Natural killer cell treated with Interleukin-12 subunit alpha and Interleukin-12 subunit beta and Interleukin-15 and Interleukin-18, amount 100 ng/mL, for 72 hours (primary cell): ENCODE measurements at places on chromosomes 6 and 20. TPM values are rescaled to one million over a fixed set of nuclear protein-coding genes. Genes with fewer than 3 reads are reported as not detected.
A peak's percentile ranks its signal among the peaks of the same experiment; 100 is the strongest.

GRCh38 chr20:34768096-34768495 lies 57.4 kb downstream of the NCOA6 start:
- no peaks in the 10 kb centered on the region for H3K27me3 ChIP-seq
- H3K4me1 ChIP-seq = no peaks in the 10 kb centered on the region
- peaks cover 15% of the 10 kb centered on the region for H3K36me3 ChIP-seq
- H3K4me3 ChIP-seq = no peak overlapping the region
- DNase-seq = no peak

DNA sequence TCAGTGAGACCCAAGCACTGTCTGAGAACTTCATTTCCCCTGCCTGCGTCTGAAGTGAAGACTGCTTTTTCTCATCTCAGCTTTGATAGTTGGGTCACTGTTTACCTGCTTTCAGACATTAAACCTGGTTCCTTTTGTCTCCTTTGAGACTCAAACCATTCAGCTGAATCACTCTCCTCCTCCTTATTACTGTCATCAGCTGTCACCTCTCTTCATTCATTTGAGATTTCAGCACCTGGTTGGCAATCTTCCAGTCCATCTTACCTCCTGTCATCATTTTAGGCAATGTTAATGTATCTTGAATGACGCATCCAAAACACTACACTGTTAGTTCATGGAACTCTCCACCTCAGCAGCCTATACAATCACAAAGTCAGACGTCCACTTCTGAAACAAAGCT lies 34.3 kb upstream of the SOX4 start:
- no peaks in the 10 kb centered on the region for H3K4me1 ChIP-seq
- DNase-seq = no peak
- peaks cover 6% of the 10 kb centered on the region for H3K27me3 ChIP-seq
- no peaks in the 10 kb centered on the region for H3K36me3 ChIP-seq
- no peak overlapping the region for H3K4me3 ChIP-seq

- no peak overlapping the region for H3K27ac ChIP-seq
- no peak overlapping the region for H3K4me3 ChIP-seq
- no peak for DNase-seq
- H3K27me3 ChIP-seq = peaks cover 3% of the 10 kb centered on the region
- no peaks in the 10 kb centered on the region for H3K4me1 ChIP-seq
Observed at GRCh38 chr6:106066989-106067388, 19.1 kb upstream of the PRDM1 start.

- no peak overlapping the region for H3K27ac ChIP-seq
- no peak for DNase-seq
- no peak overlapping the region for H3K4me3 ChIP-seq
- H3K4me1 ChIP-seq = peaks cover 18% of the 10 kb centered on the region
- no peaks in the 10 kb centered on the region for H3K27me3 ChIP-seq
Observed at GRCh38 chr6:35046862-35047261, 94.3 kb downstream of the TCP11 start.

DNA sequence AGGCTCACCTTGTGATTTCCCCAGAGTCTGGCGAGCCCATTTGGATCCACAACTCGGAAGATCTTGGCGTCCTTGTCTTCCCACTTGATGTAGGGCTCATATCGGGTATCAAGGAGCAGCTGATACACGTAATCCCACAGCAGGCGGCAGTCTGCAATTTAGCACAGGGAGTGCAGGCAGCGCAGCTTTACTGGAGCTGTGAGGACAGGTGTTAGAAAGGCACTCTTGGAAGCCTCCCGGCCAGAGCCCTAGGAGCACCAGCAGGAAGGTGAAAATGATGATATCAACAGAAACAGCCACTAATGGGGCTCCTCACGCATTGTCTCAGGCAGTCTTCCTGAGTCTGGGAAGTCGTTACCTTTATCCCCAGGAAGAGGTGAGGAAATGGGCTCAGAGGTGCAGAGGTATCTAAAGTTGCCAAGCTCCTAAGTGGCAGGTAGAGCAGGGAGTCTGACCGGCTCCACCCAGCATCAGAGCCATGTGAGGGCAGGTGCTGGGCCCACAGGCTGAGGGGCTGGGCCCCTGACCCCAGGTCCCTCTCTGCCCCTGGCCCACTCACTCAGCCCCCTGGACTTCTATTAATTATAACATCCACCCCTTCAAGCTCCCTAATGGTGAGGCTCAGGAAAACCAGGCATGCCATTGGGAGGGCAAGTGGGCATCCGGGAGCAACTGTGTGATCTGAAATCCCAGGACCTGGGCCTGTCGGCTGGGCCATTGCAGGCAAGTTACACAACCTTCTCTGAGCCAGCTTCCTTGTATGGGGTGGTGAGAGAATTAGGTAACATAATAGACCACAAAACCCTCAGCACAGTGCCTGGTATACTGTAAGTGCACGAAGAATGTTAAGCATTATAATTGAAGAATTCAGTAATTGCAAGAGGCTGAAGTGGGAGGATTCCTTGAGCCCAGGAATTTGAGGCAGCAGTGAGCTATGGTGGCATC lies 18.3 kb downstream of the ETV7 start:
- H3K27ac ChIP-seq = peak overlapping the region; percentile 45
- peak; percentile 66 for DNase-seq
- no peaks in the 10 kb centered on the region for H3K36me3 ChIP-seq
- peaks cover 19% of the 10 kb centered on the region for H3K4me1 ChIP-seq
- no peak overlapping the region for H3K4me3 ChIP-seq
- H3K27me3 ChIP-seq = no peaks in the 10 kb centered on the region

- no peak overlapping the region for H3K27ac ChIP-seq
- H3K27me3 ChIP-seq = no peaks in the 10 kb centered on the region
- DNase-seq = no peak
Observed at GRCh38 chr6:70811788-70812187, 144.1 kb downstream of the SMAP1 start.

DNA sequence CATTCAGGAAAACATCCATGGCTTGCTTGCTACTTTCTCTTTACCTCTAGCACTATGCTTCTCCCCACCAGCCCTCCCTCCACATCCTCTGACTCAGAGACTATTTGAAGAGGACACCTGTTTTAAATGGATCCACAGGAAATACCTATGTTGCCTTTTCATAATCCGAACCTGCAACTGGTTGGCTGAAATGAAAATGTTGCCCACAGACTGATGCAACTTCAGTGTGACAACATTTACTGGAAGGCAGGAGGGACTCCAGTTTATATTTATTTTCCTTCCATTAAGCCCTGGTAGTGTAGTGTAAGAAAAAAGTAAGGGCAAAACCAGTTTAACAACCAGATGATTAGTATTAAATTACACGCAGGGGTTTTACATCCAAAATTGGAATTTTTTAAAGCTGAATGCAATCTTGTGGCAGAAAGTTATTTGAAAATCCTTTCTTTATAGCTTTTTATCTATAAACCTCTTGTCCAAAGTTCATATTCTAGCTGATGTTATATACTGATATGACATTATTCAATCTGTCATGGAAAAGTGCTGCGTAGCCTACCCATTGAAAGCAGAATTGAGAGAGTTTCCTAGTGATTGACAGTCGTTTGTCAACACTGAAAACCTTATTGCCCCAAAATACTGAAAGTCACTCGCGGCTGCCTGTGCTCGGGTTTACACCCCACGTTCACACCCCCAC lies 881 bp upstream of the AIG1 start:
- peak overlapping the region; percentile 68 for H3K27ac ChIP-seq
- H3K4me3 ChIP-seq = peak overlapping the region; percentile 81
- no peaks in the 10 kb centered on the region for H3K36me3 ChIP-seq
- peaks cover 13% of the 10 kb centered on the region for H3K4me1 ChIP-seq

DNA sequence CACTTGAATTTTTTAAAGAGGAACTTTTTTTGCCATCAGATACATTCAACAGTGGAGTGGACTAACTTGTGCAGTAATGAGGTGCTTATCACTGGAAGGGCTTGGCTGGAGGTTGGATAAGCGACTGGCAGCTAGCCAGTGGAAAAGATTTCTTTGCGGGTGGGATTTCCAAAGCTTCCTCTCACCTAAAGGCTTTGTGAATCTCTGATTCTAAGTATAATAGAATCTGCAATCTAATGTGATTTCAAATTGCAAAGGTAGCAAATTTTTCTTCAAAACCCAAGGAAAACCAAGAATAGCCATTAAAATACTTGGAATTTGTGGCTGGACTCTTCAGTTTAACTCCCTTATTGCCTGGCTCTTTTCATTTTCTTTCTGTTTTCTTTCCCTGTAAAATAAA lies 460.4 kb upstream of the MARCKS start:
- no peaks in the 10 kb centered on the region for H3K36me3 ChIP-seq
- H3K27ac ChIP-seq = no peak overlapping the region
- DNase-seq = no peak
- H3K27me3 ChIP-seq = no peaks in the 10 kb centered on the region

GRCh38 chr6:158322724-158323560 lies 10.7 kb downstream of the TULP4 start:
- peaks cover 6% of the 10 kb centered on the region for H3K36me3 ChIP-seq
- H3K4me3 ChIP-seq = no peak overlapping the region
- no peak overlapping the region for H3K27ac ChIP-seq
- peaks cover 36% of the 10 kb centered on the region for H3K4me1 ChIP-seq

- no peaks in the 10 kb centered on the region for H3K27me3 ChIP-seq
- peaks cover 18% of the 10 kb centered on the region for H3K4me1 ChIP-seq
- DNase-seq = no peak
- peaks cover 12% of the 10 kb centered on the region for H3K36me3 ChIP-seq
- no peak overlapping the region for H3K4me3 ChIP-seq
Observed at GRCh38 chr6:160139420-160139851, 17.8 kb downstream of the SLC22A1 start.

DNA sequence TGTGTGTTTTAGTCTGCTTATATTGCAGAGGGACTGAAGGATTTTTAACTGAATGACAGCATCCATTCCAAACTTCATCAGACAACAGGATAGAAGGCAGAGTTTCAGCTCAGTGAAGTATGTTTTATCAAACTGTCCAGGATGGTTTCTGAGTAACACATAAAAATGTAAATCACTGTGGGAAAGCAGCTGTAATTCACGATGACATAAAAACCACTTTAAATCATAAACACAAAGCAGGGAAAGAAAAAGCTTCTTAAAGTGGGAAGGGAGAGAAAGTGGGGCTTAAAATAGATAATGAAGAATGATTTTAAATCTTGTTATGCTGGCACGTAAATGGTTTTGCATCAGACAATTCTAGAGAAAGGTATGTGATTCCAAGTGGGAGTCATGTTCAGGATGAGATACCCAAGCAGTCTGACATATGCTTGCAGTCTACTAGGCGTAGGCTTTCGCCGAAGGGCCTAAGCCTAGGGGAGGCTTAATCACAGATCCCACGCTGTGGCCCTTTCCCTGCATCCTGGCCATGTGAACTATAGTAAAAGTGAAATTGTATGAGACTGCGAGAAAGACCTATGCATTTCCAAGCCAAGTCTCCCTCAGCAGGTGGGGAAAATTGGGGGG lies 610.6 kb downstream of the PRKN start:
- no peak overlapping the region for H3K4me3 ChIP-seq
- DNase-seq = no peak
- no peak overlapping the region for H3K27ac ChIP-seq
- H3K27me3 ChIP-seq = no peaks in the 10 kb centered on the region
- H3K36me3 ChIP-seq = no peaks in the 10 kb centered on the region
- H3K4me1 ChIP-seq = no peaks in the 10 kb centered on the region

DNA sequence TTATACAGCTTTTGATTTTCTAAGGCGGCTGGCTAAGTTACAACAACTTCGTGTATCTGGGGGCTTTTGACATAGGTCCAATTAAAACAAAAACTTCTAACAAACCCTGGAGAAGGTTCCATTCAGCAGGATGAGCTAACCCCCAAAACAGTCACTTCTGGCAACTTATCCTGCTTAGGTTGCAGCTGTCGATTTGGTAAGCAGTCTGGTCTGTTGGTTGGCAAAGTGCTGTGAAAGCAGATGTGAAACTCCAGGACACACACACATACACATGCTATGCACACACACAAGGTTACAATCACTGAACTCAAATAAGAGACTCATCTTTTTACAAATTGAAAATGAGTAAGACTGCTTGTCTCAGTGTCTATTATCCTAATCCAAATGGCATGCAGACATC lies 119.0 kb upstream of the STMND1 start:
- DNase-seq = no peak
- H3K4me3 ChIP-seq = no peak overlapping the region
- H3K27me3 ChIP-seq = peaks cover 56% of the 10 kb centered on the region
- peaks cover under 1% of the 10 kb centered on the region for H3K36me3 ChIP-seq

- no peak overlapping the region for H3K27ac ChIP-seq
- H3K27me3 ChIP-seq = peaks cover 3% of the 10 kb centered on the region
- H3K4me3 ChIP-seq = no peak overlapping the region
- no peak for DNase-seq
- no peaks in the 10 kb centered on the region for H3K36me3 ChIP-seq
- H3K4me1 ChIP-seq = no peaks in the 10 kb centered on the region
Observed at GRCh38 chr20:23094213-23094896, 8.2 kb upstream of the CD93 start.

DNA sequence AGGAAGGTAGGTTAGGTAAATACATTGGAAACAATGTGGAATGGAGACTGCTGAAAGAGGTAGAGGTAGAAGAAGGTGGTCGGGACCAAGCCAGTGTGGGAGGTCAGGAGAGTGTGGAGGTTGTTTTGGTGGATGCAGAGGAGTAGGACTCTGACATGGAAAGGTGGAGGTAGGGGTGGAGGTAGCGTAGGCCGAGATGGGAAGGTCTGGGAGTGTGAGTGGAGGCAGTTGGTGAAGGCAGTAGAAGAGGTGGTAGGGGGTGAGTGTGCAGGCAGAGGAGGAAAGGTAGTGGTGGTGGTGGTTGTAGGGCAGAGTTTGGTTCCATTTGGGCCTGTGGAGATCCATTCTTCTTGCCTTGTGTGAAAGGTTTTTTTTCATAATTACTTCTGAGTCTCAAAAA lies 599.6 kb upstream of the FLRT3 start:
- no peak overlapping the region for H3K27ac ChIP-seq
- DNase-seq = no peak
- no peaks in the 10 kb centered on the region for H3K27me3 ChIP-seq
- no peak overlapping the region for H3K4me3 ChIP-seq
- H3K36me3 ChIP-seq = peaks cover 10% of the 10 kb centered on the region

DNA sequence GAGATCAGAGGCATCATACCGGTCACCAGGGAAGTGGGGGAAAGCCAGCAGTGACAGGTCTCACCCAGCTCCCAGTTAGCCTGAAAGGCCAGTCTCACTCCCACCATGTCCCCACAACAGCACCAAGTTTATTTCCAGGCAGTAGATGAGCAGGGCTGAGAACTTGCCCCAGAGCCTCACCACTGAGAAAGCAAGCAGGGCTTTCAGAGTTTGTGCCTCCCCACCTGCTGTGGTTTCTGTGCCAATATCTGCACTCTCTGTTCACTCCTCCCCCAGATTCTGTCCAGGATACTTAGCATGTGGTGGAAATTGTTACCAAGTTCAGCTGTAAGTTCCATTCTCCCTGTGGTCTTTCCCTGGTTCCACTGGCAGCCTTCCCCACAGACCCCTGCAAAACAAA lies 255.0 kb upstream of the HTR1E start:
- H3K36me3 ChIP-seq = no peaks in the 10 kb centered on the region
- no peaks in the 10 kb centered on the region for H3K4me1 ChIP-seq
- no peak overlapping the region for H3K4me3 ChIP-seq
- no peaks in the 10 kb centered on the region for H3K27me3 ChIP-seq

GRCh38 chr6:168439794-168440450 lies 1.1 kb upstream of the SMOC2 start:
- H3K27ac ChIP-seq = no peak overlapping the region
- no peak overlapping the region for H3K4me3 ChIP-seq
- no peaks in the 10 kb centered on the region for H3K4me1 ChIP-seq
- H3K27me3 ChIP-seq = peaks cover 60% of the 10 kb centered on the region
- no peak for DNase-seq

GRCh38 chr20:11652128-11652527 lies 265.6 kb upstream of the BTBD3 start:
- H3K27ac ChIP-seq = no peak overlapping the region
- no peak overlapping the region for H3K4me3 ChIP-seq
- H3K4me1 ChIP-seq = no peaks in the 10 kb centered on the region
- no peak for DNase-seq

Gene TRIM31
- total RNA-seq = not detected

Gene C20orf202
- total RNA-seq = 0.40 TPM

Gene HLA-DQB2
- 7.4 TPM for total RNA-seq

Gene DYNLT2
- total RNA-seq = 2.6 TPM

Gene SNHG17
- total RNA-seq = 182 TPM

Gene SSTR4
- total RNA-seq = not detected

Gene ZKSCAN8
- total RNA-seq = 20.0 TPM

Gene OR2B6
- not detected for total RNA-seq

Gene NANP
- total RNA-seq = 8.1 TPM

Gene PXDC1
- 0.62 TPM for total RNA-seq
